ENCODE measurements at places on chromosomes 12 and 14. TPM values are rescaled to one million over a fixed set of nuclear protein-coding genes. Genes with fewer than 3 reads are reported as not detected.

- no peak for DNase-seq
- peaks cover 2% of the 10 kb centered on the region for H3K27me3 ChIP-seq
- H3K36me3 ChIP-seq, result no peaks in the 10 kb centered on the region
- no peak overlapping the region for H3K4me3 ChIP-seq
- H3K27ac ChIP-seq, result no peak overlapping the region
Observed at GRCh38 chr14:65344011-65344410, 68.5 kb upstream of the FUT8 start.

- no peaks in the 10 kb centered on the region for H3K4me1 ChIP-seq
- no peak overlapping the region for H3K27ac ChIP-seq
- no peak for DNase-seq
- no peaks in the 10 kb centered on the region for H3K36me3 ChIP-seq
- peaks cover 6% of the 10 kb centered on the region for H3K27me3 ChIP-seq
Observed at GRCh38 chr14:47120645-47121044, 469.1 kb upstream of the RPL10L start.

DNA sequence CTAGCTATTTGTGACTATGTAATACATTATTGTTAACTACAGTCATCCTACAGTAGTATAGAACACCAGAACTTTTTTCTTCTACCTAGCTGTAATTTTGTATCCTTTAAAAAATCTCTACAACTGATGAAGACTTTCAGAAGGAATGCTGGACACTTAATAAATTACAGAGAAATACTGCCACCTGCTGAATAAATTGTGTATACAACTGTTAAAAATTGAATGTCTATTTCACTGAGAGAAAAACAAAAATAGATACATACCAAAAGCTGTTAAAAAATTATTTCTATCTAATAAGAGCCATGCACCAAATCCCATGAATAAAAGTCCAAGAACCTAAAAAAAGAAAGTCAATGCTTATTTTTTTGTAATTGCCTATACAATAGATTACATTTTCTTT, 6.6 kb downstream of the TSPAN19 start:
- peaks cover 57% of the 10 kb centered on the region for H3K27me3 ChIP-seq
- no peak overlapping the region for H3K27ac ChIP-seq
- no peaks in the 10 kb centered on the region for H3K4me1 ChIP-seq

DNA sequence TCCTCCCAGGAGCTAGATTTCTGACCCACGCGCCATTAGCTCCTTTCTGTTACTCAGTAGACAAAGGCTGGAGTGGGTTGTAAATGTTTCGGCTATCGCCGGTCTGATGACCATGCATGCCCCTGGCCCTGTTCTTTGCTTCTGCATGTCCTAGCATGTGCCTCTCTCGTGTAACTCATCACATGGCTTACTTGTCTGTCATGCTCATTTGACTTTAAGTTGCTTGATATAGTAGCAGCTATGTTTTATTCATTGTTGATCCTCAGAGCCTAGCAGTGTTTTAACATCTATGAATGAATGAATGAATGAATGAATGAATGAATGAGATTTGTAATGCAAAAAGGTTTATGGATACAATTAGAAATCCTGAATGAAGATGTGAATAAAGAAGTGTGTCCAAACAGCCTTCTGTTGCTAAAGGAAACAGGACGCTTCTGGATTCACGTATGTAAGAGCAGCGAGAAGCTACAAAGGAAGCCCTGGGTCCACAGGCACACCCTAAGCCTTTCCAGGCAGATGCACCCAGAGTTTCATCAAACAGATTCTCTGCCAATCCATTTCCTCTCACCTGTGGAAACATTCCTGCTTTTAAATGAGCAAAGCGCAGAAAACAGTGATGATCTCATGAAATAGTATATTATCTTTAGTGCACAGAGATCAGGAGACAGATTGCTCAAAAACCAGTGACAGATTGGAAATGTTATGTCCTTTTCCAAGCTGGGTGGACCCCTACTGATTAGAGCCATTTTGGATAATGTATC, 3.4 kb downstream of the GSG1 start:
- H3K36me3 ChIP-seq, result no peaks in the 10 kb centered on the region
- no peak for DNase-seq
- H3K4me3 ChIP-seq, result no peak overlapping the region
- H3K27me3 ChIP-seq, result no peaks in the 10 kb centered on the region
- peaks cover 69% of the 10 kb centered on the region for H3K4me1 ChIP-seq
- peak overlapping the region; percentile 98 for H3K27ac ChIP-seq

DNA sequence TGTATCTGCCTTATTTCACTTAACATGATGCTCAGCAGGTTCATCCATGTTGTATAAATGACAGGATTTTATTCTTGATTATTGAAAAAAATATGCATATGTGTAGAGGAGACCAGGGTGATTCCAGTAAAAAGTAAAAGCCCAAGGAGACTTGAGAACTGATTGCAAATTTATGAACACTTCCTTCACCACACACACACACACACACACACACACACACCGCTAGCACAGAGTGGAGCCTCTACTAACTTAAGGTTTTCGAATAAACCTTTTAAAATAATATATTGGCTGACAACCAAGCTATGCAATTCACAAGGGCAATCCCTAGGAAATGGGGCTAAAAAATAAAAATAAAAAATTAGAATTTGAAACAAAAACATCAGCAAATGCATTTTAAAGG, 8.3 kb upstream of the KLRK1 start:
- peaks cover 14% of the 10 kb centered on the region for H3K36me3 ChIP-seq
- no peak for DNase-seq
- H3K27me3 ChIP-seq, result no peaks in the 10 kb centered on the region

DNA sequence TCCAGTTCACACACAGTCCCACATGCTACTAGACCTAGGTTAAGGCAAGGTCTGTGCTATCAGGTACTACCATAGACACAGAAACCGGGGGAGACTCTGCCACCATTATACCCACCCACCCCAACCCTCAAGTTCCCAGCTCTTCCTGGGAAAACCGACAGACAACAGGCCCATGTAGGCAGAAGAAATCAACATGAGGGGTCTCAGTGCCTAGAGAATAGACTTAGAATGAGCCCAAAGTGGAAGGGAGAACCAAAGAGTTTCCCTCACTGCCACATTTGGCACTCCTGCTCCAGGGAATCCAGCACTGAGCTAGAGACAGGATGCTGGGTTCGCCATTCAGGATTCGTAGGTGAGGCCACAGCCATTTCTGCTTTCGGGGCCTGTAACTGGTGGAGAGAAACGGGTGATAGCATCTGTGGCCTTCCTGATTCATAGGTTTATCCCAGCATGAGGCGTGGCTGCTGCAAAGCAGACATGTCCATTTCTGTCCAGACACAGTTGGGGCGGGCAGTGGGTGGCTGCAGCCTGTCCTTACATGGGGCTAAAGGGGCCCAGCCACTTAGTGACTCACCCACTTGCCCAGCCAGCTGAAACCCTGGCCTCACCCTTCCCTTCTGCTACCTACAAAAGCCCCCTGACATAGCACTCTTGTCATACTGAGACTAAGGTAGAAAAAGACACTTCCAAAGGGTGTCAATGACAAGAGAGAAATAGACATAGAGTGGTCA, 69.4 kb downstream of the IRF2BPL start:
- H3K4me1 ChIP-seq, result peaks cover 80% of the 10 kb centered on the region
- H3K27ac ChIP-seq, result peak overlapping the region; percentile 98
- no peak for DNase-seq
- no peaks in the 10 kb centered on the region for H3K27me3 ChIP-seq
- no peak overlapping the region for H3K4me3 ChIP-seq

DNA sequence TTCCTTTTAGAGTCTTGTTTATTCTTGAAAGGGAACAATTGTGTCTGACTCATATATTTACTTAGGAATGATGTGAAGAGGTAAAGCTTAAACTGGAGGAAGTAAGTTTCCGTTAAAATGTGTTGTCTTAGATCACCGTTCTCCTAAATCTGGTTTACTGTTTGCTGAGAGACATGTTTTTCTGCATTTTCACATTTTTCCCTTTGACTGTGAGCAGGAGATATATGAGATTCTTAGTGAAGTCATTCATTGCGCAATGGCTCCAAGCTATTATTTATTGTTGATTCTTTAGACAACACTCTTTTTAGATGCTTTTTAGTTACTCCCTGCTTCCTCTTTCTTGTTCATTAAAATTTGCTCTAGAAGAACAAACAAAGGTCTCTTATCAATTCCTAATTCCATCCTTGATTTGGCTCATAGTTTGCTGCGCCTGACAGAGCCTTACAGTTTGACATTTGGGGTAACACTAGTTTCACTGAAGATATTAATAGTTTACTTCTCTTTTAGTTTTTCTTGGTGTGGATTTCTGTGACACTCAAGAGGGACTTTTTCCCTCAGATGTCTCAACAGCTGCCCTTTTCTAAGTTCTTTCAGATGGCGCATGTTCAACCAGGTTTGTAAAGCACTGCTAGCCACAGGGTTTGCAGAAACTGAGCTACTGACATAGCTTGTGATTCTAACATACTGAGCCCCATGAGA, 11.4 kb downstream of the CLECL1 start:
- peaks cover 32% of the 10 kb centered on the region for H3K27me3 ChIP-seq
- no peak for DNase-seq
- H3K4me1 ChIP-seq, result no peaks in the 10 kb centered on the region
- no peak overlapping the region for H3K27ac ChIP-seq

- DNase-seq, result no peak
- H3K4me1 ChIP-seq, result no peaks in the 10 kb centered on the region
- no peaks in the 10 kb centered on the region for H3K36me3 ChIP-seq
- H3K4me3 ChIP-seq, result no peak overlapping the region
Observed at GRCh38 chr12:107395817-107396216, 289.8 kb upstream of the PWP1 start.

GRCh38 chr14:101184104-101184455, 280.6 kb upstream of the RTL1 start:
- H3K4me1 ChIP-seq, result no peaks in the 10 kb centered on the region
- no peaks in the 10 kb centered on the region for H3K36me3 ChIP-seq
- H3K27me3 ChIP-seq, result peaks cover 5% of the 10 kb centered on the region
- peak; percentile 75 for DNase-seq
- H3K27ac ChIP-seq, result no peak overlapping the region
- no peak overlapping the region for H3K4me3 ChIP-seq

- H3K4me3 ChIP-seq, result peak overlapping the region; percentile 88
- peak overlapping the region; percentile 38 for H3K27ac ChIP-seq
- H3K4me1 ChIP-seq, result peaks cover 37% of the 10 kb centered on the region
- no peaks in the 10 kb centered on the region for H3K36me3 ChIP-seq
Observed at GRCh38 chr12:48002414-48002730, 1.9 kb downstream of the COL2A1 start.

DNA sequence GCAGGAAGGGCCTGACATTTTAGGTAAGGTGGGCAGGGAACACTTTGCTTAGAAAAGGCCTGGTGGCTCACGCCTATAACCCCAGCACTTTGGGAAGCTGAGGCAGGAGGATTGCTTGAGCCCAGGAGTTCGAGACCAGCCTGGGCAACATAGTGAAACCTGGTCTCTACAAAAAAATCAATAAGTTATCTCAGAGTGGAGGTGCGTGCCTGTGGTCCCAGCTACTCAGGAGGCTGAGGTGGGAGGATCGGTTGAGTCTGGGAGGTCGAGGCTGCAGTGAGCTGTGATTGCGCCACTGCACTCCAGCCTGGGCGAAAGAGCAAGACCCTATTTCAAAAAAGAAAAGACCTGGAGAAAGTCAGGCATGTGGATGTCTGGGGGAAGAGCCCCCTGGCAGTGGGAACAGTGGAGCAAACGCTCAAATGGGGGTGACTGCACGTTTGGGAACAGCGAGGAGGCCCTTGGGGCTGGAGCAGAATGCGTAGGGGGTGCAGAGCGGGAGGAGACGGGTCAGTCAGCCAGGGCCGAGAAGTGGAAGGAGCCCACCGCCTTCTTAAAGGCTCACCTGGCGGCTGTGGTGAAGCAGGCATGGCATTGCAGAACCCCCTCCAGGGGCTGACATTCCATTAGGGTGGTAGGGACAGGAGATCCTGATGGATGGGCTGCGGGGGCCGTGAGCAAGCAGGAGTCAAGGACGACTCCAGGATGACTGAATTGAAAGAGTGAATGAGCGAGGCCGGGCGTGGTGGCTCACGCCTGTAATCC, 6.2 kb upstream of the KIF26A start:
- no peak overlapping the region for H3K4me3 ChIP-seq
- H3K4me1 ChIP-seq, result peaks cover 14% of the 10 kb centered on the region
- peaks cover 38% of the 10 kb centered on the region for H3K27me3 ChIP-seq
- no peak for DNase-seq
- no peak overlapping the region for H3K27ac ChIP-seq

DNA sequence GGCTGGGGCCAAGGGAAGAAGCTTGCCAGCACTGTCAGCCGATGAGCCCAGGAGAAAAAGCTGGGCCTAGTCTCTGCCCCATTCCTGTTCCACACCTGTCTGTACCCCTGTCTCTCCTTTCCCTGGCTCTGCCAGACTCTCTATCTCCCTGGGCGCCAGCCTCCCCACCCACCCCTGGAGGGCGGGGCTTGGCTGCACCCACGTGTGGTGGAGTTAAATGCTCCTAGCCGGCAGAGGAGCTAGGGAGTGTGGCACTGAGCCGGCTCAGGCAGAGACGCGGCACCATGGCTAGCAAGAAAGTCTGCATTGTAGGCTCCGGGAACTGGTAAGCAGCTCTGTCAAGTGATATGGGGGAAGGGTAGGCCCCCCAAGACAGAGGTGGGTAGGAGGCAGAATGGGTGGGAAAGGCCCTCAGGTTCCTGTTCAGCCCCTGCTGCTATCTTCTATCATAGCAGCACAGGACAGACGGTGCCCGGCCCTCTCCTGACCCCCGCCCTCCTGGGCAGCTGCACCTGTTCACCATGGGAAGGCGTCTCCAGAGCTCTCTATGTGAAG, at the start of gene GPD1:
Gene GPD1, plus strand, starts transcription at position 242 of the 555 bp plus-strand sequence. Its CDS starts 43 bp downstream, at position 285.
- peaks cover 14% of the 10 kb centered on the region for H3K36me3 ChIP-seq
- no peak within 1 kb of the TSS for H3K27ac ChIP-seq
- no peak for DNase-seq
- H3K4me3 ChIP-seq, result no peak within 1 kb of the TSS
- H3K27me3 ChIP-seq, result no peaks in the 10 kb centered on the region

Gene RASAL1
- total RNA-seq, result not detected

Gene C3AR1
- not detected for total RNA-seq

Gene TUNAR
- 0.27 TPM for total RNA-seq

Gene INSM2
- total RNA-seq, result not detected

Gene EFS
- total RNA-seq, result 31.9 TPM

Gene NINJ2
- total RNA-seq, result 2.3 TPM
